CD4-positive, CD25-positive, alpha-beta regulatory T cell (primary cell): ENCODE measurements at places on chromosomes 5 and 9. TPM values are rescaled to one million over a fixed set of nuclear protein-coding genes. Genes with fewer than 3 reads are reported as not detected.

- DNase-seq = no peak
These were observed 6.4 kb upstream of the TOR4A start for GRCh38 chr9:137270929-137271695.

DNA sequence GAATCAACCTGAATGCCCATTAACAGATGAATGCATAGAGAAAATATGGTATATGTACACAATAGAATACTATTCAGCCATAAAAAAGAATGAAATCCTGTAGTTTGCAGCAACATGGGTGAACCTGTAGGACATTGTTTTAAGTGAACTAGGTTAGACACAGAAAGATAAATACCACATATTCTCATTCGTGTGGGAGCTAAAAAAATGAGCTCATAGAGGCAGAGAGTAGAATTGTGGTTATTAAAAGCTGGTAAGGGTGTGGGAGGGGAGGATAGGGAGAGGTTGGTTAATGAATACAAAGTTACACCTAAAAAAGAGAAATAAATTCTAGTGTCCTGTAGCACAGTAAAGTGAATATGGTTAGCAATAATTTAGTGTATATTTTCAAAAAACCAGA, 23.5 kb downstream of the PTTG1 start:
- no peak for DNase-seq

- no peak for DNase-seq
These were observed 2.7 kb downstream of the UGT3A1 start for GRCh38 chr5:35988529-35988928.

The SLC36A3 gene
- total RNA-seq = not detected

The LAMC3 gene
- 0.99 TPM for total RNA-seq

GRCh38 chr5:129459450-129459776, 685 bp upstream of the ADAMTS19 start:
- DNase-seq = no peak

- DNase-seq = no peak
These were observed 27.2 kb downstream of the SLC35A4 start for GRCh38 chr5:140591747-140592372.

The SYK gene
- 0.81 TPM for total RNA-seq

DNA sequence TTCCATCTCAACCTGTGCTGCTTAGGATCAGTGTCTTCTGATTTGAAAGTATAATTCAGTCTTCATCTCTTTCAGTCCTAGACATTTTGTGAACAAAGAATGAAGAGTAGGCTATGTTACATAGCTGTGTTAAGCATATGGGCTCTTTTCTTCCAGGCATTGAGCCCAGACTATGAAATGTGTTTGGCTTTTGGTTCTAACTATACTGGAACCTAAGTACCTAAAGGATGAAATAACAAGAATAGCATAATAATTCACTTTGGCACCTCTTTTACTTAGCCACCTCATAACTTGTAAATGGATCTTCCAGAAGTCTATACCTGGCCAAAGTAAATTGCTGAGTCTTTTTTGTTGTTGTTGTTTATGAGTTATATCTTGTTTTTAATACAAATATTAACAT, 71.4 kb downstream of the SLF1 start:
- no peak for DNase-seq

- no peak for DNase-seq
These were observed 258.6 kb downstream of the FANCC start for GRCh38 chr9:95058795-95059386.

DNA sequence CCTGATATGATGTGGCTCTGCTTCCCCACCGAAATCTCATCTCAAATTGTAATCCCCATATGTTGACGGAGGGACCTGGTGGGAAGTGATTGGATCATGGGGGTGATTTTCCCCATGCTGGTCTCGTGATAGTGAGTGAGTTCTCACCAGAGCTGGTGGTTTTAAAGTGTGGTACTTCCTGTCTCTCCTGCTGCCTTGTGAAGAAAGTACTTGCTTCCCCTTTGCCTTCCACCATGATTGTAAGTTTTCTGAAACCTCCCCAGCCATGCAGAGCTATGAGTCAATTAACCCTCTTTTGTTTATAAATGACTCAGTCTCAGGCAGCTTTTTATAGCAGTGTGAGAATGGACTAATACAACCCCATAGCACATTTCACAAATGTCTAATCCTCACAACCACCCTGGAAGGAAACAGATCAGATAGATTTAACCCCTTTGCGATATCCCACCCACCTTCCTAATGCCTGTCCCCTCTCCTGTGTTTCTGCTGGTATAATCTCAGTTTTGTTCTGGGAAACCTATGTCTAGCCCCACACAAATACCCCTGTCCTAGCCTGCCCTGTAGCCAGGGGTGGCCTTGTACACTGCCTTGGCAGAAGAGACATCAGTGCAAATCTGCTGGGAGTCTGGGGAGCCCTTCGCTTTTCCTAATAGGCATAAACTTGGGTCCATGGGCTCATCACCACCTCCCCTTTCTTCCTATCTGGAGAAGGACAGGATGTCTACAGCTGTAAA, 157.0 kb upstream of the RAI14 start:
- no peak for DNase-seq

The ANXA2R gene
- 38.7 TPM for total RNA-seq

DNA sequence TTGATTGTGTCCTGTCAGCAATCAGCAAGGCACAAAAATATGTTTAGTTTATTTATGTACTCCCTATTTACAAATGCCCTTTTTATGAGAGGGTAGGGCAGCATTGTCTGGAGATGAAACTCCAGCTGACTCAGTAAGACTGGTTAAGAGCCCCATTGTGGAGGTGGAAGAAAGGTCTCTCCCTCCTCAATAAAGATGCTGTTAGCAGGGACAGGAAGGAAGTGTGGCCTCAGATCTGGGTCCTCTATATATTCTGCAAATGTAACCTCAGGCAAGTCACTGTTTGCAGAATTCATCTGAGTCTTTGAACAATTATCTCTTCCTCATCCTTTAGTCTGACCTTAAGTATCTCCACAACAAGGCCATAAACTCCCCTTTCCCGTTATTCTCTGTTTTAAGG, 48.3 kb upstream of the TRAF1 start:
- DNase-seq = peak; percentile 32

The CSF2 gene
- not detected for total RNA-seq

- DNase-seq = peak; percentile 39
These were observed 17.1 kb downstream of the MTREX start for GRCh38 chr5:55324815-55325418.

GRCh38 chr9:124766815-124767554, 4.1 kb downstream of the NR6A1 start:
- DNase-seq = no peak

- no peak for DNase-seq
These were observed 22.9 kb downstream of the GFPT2 start for GRCh38 chr5:180330270-180330648.

DNA sequence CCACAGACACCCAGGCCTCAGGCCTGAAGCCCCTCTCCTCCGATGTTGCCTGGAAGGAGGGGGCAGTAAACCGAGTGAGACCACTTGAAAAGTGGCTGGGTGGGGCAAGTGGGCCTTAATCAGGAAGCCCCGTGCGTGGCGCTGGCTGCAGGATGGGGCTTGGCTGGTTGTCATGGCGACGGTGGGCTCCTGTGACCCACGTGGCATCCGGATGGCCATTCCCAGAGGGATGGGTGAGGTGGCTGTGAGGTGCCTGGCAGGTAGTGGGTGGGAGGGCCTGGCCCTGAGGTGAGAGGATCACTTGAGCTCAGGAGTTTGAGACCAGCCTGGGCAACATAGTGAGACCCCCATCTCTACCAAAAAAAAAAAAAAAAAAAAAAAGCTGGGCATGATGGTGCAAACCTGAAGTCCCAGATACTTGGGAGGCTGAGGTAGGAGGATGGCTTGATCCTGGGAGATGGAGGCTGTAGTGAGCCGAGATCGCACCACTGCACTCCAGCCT, 5.2 kb downstream of the GPSM1 start:
- no peak for DNase-seq

- DNase-seq = no peak
These were observed 355.4 kb downstream of the CAAP1 start for GRCh38 chr9:26537211-26537610.

The GRIA1 gene
- total RNA-seq = not detected

The PRRX2 gene
- not detected for total RNA-seq

DNA sequence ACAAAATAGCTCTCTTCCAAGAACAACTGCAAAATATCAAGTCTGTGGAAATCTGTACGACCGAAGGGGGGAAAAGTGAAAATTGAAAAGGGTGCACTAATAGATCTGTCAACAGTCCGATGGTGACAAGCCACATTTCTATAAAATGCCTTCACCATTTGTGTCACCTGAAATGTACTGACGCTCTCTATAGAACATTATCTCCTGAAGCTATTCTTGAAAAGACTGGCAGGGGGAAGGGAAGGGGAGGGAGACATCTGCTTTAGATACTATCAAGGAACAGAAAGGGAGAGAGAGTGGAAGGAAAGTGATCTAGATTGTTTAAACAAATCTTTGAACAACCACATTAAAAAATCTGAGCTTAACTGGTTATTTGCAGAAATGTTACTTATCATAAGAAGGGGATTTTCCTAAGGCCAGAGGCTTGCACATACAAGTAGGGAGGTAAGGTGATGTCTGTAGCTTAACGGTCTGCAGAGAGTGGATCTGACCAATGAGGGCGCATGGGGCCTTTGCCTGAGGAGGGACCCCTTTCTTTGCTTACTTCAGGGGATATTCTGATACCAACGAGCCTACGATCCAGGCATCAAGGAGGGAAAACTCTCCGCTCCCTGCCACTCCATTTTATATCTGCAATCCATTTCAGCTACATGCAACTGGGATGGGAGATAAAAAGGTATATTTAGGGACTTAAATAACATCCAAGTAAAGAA, 92.1 kb downstream of the CRB2 start:
- DNase-seq = no peak

GRCh38 chr5:105554568-105555169, 1992.1 kb upstream of the NUDT12 start:
- DNase-seq = no peak

GRCh38 chr5:134127376-134127861, 12.9 kb downstream of the TCF7 start:
- no peak for DNase-seq

- DNase-seq = no peak
These were observed 115.1 kb downstream of the PALM2AKAP2 start for GRCh38 chr9:109894921-109895758.

The PCDHB4 gene
- not detected for total RNA-seq

- DNase-seq = peak; percentile 75
These were observed 14.8 kb upstream of the CEMIP2 start for GRCh38 chr9:71783120-71783523.

GRCh38 chr5:132260714-132261551, 3.4 kb downstream of the PDLIM4 start:
- DNase-seq = no peak

DNA sequence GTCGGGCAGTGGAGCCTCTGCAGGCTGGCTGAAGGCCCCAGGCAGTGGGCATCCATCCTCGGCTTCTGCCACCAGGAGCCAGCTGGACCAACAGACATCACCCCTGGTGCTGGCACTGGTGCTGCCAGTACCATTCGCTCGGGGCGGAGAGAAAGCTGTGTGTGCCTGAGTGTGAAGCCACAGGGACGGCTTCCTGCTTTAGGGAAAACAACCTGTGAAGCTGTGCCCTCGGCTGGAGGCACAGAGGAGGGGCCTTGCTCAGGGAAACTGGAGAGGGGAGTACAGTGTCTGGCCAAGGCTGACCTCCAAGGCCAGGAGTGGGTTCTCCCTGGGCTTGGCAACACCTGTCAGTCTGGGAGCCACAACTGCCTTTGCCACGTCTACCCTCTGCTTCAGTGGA, 38.3 kb downstream of the NEK6 start:
- DNase-seq = no peak

GRCh38 chr5:129718471-129719090, 29.3 kb upstream of the MINAR2 start:
- DNase-seq = no peak

GRCh38 chr5:15762668-15763067, 262.7 kb downstream of the FBXL7 start:
- DNase-seq = no peak

The COL5A1 gene
- total RNA-seq = 1.7 TPM

- no peak for DNase-seq
These were observed 397.8 kb downstream of the TLE4 start for GRCh38 chr9:79969393-79970145.

The GPR21 gene
- 3.6 TPM for total RNA-seq

The FBP2 gene
- total RNA-seq = not detected

GRCh38 chr9:1462626-1463308, 412.6 kb downstream of the DMRT2 start:
- no peak for DNase-seq

DNA sequence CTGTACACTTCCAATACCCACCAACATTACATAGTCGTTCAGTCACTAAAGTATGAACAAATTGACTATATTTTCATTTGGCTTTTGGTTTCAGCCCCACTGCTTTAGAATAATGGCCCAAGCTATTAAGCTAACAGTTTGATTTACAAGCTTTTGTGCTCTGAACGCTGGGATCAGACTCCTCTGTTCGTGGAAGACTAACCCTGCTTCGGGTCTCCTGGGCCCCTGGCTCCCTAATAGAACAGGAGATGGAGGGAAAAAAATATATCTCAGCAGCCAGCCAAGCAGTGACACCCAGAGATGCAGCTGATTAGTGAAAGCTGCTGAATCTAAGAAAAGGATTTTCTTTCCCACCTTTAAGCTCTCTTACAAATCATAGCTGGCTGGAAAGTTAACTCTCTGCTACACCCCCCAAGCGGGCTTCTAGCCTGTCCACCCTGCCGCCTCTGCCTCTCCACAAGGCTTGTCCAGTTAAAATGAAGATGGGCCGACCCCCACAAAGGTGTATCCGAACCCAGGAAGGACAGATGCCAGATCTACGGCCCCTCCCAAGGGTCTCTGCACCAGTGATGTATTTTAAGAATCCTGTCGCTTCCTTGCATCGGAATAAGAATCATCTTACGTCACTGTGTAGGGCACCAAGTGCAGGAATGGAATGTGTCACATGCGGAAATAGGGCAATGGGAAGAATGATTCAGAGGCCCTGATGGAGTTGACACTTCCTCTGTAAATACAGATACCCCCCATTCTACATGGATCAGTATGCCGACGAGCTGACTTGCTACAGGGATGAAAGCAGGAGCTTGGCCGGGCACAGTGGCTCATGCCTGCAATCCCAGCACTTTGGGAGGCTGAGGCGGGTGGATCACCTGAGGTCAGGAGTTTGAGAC, 33.4 kb upstream of the BARHL1 start:
- DNase-seq = no peak

DNA sequence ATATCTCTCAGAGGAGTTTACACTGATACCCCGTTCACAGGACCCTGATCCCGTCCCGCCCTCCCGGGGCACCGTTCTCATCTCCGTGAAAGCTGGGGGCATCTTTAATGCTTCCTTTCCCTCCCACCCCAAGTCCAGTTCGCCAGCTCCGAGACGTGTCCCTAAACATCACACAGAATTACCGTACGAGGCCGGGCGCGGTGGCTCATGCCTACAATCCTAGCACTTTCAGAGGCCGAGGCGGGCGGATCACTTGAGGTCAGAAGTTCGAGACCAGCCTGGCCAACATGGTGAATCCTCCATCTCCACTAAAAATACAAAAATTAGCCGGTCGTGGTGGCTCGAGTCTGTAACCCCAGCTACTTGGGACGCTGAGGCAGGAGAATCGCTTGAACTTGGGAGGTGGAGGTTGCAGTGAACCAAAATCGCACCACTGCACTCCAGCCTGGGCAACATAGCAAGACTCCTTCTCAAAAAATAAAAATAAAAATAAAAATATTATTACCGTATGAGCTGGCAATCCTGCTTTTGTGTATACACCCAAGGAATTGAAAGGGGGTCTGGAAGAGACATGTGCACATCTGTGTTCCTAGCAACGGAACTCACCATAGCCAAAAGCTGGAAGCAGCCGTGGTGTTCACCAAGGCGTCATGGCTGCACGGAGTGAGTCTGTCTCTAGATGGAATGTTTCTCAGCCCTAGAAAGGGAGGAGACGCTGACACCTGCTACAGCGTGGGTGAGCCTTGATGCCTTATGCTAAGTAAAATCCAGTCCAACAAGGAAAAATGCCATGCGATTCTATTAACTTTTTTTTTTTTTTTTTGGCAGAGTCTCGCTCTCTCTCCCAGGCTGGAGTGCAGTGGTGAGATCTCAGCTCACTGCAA, 1.2 kb upstream of the ABO start:
- no peak for DNase-seq
